ENCODE measurements at places on chromosomes 2 and 18.

DNA sequence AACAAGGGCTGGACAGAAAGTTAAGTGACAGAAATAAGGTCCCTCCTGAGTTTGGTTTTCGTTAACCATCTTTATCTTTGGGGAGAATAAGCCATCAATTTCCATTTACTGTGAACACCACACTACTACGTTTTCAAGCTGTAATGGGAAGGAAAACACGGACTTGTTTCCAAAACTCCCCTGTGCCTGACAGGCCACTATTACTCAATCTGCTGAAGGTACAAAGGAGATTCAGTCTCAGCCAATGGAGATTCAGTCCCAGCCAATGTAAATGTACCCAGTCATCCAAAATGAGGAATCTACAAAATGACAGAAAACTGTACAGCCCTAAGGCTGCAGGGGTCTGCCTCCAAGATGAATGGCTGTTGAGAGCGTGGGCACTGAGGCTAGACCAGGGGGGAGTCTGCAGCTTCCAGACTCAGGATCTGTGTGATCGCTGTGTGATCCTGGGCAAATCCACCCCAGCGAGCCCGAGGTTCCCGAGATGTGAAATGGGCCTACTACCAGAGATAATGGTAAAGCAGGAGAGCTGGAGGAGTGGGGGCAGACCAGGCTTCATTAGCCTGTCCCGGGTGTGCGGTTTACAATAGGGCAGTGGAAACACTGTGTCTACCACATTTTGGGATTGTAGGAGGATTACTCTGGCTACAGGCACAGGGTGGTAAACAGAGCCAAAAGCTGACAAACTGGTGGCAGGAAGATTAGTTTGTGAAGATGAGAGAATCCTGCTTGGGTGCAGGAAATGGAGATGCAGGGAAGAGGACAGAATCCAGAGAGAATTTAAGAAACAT, 284.8 kb downstream of the STK39 start:
- peaks cover 27% of the 10 kb centered on the region for H3K36me3 ChIP-seq

GRCh38 chr2:207722773-207723424, 11.5 kb downstream of the CCNYL1 start:
- H3K27me3 ChIP-seq = no peaks in the 10 kb centered on the region
- DNase-seq = no peak
- no peak overlapping the region for H3K27ac ChIP-seq
- no peak overlapping the region for H3K4me3 ChIP-seq

- H3K4me3 ChIP-seq = no peak overlapping the region
- no peaks in the 10 kb centered on the region for H3K27me3 ChIP-seq
- no peak overlapping the region for H3K27ac ChIP-seq
- H3K4me1 ChIP-seq = no peaks in the 10 kb centered on the region
- H3K36me3 ChIP-seq = no peaks in the 10 kb centered on the region
These were observed 386 bp downstream of the ICOS start for GRCh38 chr2:203936949-203937348.

DNA sequence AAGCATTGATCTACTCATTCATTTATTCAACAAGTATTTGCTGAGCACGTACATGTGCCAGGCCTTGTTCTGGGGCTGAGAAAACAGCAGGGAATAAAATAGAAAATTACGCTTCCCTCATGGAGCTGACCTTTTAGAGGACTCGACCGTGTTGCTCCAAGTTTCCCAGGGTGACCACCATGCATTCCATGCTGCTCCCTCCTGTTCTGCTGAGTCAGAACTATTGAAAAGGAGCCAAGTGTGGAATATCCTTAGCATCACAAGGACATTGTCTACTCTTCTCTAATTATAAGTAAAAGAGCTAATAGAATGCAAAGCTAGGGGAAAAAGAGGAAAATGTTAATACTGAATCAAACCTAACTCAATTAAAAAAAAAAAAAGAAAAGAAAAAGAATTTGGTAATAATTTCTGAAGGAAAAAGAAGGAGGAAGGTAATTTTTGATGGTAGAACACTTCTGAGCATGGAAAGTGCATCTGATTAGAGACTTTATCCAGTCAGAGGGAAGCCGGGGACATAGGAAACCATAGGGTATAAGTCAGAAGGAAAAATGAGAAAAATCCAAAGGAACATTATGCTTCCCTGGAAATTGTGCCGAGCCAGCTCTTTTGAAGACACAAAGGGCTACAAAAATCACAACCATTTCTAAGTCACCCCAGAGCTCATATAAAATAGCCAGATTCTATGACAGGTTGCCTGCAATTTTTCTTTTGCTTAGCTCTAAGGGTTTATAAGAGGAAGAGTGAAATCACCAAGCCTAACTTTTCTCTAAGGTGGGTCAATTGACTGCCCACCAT, 339.4 kb downstream of the RND3 start:
- DNase-seq = no peak
- H3K4me3 ChIP-seq = no peak overlapping the region
- no peaks in the 10 kb centered on the region for H3K36me3 ChIP-seq
- no peaks in the 10 kb centered on the region for H3K27me3 ChIP-seq

- no peak overlapping the region for H3K4me3 ChIP-seq
- H3K27me3 ChIP-seq = no peaks in the 10 kb centered on the region
- H3K4me1 ChIP-seq = no peaks in the 10 kb centered on the region
- H3K27ac ChIP-seq = no peak overlapping the region
- no peak for DNase-seq
These were observed 122.7 kb downstream of the COL6A3 start for GRCh38 chr2:237291138-237291792.

GRCh38 chr2:200708943-200709342, 102.8 kb upstream of the BZW1 start:
- H3K27ac ChIP-seq = no peak overlapping the region
- no peak overlapping the region for H3K4me3 ChIP-seq
- no peak for DNase-seq
- peaks cover 3% of the 10 kb centered on the region for H3K4me1 ChIP-seq
- H3K36me3 ChIP-seq = no peaks in the 10 kb centered on the region
- H3K27me3 ChIP-seq = no peaks in the 10 kb centered on the region

GRCh38 chr2:201929281-201930026, 104.2 kb upstream of the FZD7 start:
- no peaks in the 10 kb centered on the region for H3K27me3 ChIP-seq
- H3K27ac ChIP-seq = no peak overlapping the region
- no peaks in the 10 kb centered on the region for H3K36me3 ChIP-seq

DNA sequence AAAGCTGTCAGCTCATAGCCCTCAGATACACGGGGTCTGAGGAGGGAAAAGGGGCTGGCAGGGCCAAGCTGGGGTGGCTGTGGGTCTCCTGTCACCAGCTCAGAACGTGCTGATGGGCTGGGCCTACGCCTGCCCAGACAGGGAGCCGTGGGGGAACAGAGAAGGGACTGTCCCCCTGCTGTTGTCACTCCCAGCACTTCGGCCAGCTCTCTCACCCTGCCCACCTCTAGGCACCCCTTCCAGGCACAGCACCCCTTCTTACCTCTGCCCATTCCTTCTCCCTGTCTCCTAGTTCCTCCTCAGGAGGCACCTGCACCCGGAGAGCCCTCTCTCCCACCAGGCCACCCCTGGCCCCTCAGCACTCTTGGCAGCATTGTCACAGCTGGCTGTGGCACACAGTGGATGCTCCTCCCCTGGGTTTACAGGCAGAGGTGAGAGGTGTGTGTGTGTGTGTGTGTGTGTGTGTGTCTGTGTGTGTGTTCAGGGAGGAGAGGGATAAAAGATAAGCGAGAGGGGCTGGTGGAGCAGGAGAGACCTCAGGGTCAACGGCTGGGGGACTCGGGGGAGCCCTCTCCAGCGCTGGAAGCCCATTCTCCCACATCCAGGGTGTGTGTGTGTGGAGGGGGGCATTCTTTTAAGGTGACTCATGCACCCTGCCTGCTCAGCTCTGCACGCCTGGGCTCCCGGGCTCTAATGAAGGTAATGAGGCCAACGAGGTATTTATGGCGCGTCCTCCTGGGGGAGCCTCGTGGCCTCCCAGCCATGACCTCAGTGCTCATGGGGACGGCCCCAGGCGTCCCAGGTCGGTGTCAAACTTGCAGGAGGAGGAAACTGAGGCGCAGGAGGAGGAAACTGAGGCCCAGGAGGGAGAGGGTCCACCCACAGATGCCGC, 66.1 kb upstream of the SMAD7 start:
- H3K4me1 ChIP-seq = peaks cover 16% of the 10 kb centered on the region
- H3K4me3 ChIP-seq = no peak overlapping the region
- DNase-seq = peak; percentile 40
- H3K36me3 ChIP-seq = no peaks in the 10 kb centered on the region
- H3K27me3 ChIP-seq = peaks cover 2% of the 10 kb centered on the region
- H3K27ac ChIP-seq = no peak overlapping the region

- peaks cover 25% of the 10 kb centered on the region for H3K4me1 ChIP-seq
- no peaks in the 10 kb centered on the region for H3K36me3 ChIP-seq
- DNase-seq = no peak
- no peaks in the 10 kb centered on the region for H3K27me3 ChIP-seq
These were observed 97.1 kb downstream of the ZBTB7C start for GRCh38 chr18:48312066-48312465.

DNA sequence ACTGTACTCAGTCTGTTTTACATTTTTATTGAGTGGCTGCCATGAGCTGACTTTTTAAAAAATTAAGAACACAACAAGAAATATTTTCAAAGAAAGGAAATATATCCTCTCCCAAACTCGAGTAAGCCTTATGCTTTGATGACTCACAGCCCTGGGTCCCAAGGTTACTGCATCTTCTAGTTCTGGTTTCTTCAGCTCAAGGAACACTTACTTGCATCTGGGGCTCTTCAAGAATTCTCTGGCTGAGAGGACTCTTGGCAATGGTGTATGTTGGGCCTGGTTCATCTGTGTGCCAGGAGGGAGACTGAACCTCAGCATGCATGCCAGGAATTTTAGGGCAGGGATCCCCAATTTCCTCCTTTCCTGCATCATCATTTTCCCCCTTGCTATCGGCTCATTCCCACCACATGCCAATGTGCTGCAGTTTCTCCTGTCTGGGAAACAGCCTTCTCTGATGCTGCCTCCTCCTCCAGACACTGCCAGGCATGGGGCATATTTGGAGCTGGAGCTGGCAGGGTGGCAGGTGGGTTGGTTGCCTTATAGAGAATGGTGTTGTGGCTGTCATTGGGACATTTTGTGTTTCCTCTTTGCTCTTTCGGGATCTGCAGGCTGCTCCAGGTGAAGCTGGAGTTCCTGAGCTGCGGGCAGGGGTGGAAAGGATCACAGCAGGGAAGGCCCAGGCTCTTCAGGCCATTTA, 192.2 kb upstream of the HS6ST1 start:
- no peak overlapping the region for H3K4me3 ChIP-seq
- H3K4me1 ChIP-seq = no peaks in the 10 kb centered on the region
- no peaks in the 10 kb centered on the region for H3K27me3 ChIP-seq
- no peak for DNase-seq
- no peak overlapping the region for H3K27ac ChIP-seq

DNA sequence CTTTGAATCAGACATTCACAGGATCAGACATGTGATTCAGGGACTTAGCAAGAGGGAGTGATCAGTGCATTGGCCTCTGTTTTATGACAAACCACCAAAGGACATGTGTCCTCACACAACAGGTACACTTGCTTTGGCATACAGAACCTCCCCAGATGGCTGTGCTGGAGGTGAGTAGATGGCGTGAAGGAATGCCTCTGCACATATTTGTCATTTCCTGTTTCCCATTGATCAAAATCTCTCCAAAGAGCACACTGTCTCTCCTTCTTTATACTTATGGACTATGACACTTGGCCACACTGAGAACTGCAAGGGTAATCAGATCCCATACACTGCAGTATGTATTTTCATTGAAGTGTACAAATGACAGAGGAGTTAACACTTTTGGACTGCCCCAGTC, 927.6 kb downstream of the TSN start:
- DNase-seq = no peak
- H3K4me3 ChIP-seq = no peak overlapping the region
- no peak overlapping the region for H3K27ac ChIP-seq
- H3K4me1 ChIP-seq = no peaks in the 10 kb centered on the region
- H3K27me3 ChIP-seq = no peaks in the 10 kb centered on the region

DNA sequence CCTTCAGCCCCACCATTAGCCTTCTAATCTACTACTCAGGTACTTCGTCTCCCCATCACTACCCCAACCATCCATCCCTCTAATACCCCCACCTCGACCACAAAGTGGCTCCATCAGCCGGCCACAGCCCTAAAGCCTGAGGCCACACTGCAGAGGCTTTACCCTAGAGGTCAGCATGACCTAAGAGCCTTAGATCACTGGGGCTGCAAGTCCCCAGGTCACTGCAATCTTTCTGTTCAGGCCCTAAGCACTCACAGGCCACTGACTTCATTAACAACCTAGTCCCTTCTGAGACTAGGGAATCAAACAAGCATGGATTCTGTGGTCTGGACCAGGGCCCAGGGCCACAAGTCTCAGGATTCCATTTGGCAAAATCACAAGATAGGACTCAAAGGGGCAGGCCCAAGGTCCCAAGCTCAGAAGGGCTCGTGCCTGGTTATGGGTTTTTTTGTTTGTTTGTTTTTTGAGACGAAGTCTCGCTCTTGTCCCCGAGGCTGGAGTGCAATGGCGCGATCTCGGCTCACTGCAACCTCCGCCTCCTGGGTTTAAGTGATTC, 37.0 kb upstream of the PKDCC start:
- H3K27me3 ChIP-seq = no peaks in the 10 kb centered on the region
- H3K27ac ChIP-seq = no peak overlapping the region
- no peaks in the 10 kb centered on the region for H3K36me3 ChIP-seq
- no peak overlapping the region for H3K4me3 ChIP-seq
- H3K4me1 ChIP-seq = peaks cover 5% of the 10 kb centered on the region

DNA sequence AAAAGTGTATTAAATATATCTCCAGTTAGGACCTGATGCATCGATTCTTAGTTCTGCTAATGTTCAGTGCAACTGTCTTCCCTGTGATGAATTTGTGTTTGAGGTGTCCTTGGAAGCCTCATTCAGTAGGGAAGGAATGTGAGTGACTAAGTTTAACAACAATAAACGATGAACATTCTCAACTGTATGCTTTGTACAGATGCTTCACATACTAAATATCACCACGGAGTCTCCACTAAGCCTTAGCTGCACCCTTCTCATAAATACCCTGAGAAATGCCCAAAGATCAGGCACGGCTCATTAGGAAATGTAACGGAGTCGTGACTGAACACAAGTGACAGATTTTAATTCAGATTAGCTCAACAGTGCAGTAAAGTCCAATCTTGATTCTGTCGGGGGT, 24.4 kb upstream of the AGFG1 start:
- no peak overlapping the region for H3K4me3 ChIP-seq
- peaks cover 1% of the 10 kb centered on the region for H3K4me1 ChIP-seq
- H3K27me3 ChIP-seq = no peaks in the 10 kb centered on the region
- H3K27ac ChIP-seq = no peak overlapping the region
- no peaks in the 10 kb centered on the region for H3K36me3 ChIP-seq

GRCh38 chr2:82790206-82791021, 1668.7 kb downstream of the SUCLG1 start:
- no peaks in the 10 kb centered on the region for H3K36me3 ChIP-seq
- DNase-seq = no peak
- no peak overlapping the region for H3K4me3 ChIP-seq
- no peaks in the 10 kb centered on the region for H3K27me3 ChIP-seq
- H3K27ac ChIP-seq = no peak overlapping the region

DNA sequence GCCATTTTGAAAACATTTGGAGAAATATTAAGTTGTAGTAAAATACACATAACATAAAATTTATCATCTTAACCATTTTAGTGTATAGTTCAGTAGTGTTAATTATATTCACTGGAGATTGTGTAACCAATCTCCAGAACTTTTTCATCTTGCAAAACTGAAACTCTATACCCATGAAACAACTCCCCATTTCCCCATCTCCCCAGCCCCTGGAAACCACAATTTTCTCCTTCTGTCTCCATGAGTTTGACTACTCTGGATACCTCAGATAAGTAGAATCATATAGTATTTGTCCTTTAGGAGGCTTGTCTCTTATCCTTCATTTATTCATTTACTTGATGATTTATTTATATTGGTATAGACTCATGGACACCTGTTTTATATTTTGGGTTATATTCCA, 392.9 kb downstream of the SETBP1 start:
- H3K4me1 ChIP-seq = no peaks in the 10 kb centered on the region
- H3K27me3 ChIP-seq = no peaks in the 10 kb centered on the region
- H3K4me3 ChIP-seq = no peak overlapping the region
- DNase-seq = no peak
- no peaks in the 10 kb centered on the region for H3K36me3 ChIP-seq
